ENCODE measurements at places on chromosomes 12 and 14.

DNA sequence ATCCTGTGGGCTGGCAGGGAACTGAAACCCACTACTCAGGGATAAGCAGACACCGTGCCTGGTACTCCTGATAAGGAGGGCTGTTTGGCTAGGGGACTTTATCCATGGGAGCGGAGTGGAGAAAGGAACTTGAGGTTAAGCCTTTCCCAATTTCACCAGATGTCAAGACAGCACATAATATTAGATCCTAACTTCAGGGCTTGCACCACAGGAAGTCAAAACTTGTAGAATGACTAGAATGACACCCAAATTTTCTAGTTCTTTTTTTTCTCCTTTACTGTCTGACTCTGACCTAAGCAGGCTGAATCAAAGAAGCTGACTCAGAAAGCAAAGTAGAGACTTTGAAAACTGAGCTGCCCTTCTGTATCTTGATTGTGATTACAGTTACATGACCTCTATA lies 7.1 kb upstream of the CGRRF1 start:
- DNase-seq = no peak

DNA sequence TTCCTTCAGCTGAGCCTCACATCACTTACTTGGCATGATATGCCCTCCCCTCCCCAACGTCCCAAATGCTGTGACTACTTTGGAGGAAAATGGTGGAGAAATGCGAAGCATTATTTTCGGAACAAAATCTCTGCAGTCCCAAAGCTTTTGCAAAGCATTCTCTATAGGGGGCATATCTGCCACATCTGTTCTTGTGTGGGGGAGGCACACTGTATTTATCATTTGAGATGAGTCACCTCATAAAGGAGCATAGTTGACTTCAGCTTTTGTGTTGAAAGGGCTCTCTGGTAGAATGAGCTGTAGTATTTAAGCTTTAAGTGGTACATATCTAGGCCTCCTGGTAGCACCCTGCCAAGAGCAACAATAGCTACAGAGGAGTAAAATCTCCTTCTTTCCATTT lies 447.5 kb downstream of the ADAMTS20 start:
- DNase-seq = no peak

DNA sequence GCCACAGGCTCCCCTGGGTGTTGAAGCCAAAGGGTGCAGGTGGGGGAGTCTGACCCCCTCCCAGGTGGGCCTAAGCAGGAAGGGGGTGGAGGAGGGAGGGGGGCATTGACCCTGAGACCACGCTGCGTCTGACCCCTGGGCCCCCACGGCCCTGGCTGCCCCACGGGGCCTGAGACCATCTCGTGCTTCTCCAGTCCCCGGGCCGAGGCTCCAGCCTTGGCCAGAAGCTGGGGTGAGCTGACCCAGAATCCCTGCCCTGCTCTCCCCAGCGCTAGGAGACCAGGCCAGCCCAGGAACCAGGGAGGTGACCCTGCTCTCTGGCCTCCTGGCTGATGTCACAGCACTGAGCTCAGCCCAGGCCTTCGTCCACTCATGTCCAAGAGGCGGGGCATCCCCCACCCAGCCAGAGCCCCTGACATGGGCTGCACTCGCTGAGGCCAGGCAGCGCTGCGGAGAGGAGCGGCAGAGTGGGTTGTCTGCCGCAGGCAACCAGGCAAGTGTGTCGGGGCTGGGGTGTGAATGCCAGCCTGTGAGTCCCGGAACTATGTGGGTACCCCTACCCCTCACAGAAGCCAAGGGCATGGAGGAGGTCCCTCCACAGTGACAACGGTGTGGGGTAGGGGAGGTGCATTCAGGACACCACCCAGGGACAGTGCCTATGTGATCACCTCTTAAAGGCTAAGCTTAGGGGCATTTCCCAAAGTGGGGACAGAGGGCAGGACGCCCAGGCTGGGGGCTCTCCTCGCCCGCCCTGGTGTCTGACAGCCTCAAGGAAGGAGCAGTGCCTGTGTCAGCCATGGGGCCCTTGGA lies 6.3 kb downstream of the TRMT61A start:
- DNase-seq = no peak

DNA sequence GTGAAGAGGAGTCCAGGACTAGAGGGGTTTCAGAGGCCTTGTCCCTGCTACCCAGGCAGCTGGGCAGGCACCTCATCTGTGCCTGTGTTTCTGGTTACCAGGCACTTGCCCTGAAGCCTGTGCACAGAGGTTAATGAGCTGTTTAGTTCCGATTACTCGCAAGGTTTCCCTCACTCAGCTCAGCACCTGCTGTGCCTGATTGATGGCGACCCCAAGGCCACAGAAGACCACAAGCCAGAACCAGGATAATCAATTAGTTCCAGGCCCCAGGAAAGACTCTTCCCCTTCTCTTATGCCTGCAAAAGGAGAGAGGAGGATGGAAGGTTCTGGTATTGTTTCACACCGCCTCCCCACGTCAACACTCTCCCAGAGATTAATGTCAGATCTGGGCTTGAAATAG lies 88.8 kb upstream of the NOS1 start:
- DNase-seq = no peak

DNA sequence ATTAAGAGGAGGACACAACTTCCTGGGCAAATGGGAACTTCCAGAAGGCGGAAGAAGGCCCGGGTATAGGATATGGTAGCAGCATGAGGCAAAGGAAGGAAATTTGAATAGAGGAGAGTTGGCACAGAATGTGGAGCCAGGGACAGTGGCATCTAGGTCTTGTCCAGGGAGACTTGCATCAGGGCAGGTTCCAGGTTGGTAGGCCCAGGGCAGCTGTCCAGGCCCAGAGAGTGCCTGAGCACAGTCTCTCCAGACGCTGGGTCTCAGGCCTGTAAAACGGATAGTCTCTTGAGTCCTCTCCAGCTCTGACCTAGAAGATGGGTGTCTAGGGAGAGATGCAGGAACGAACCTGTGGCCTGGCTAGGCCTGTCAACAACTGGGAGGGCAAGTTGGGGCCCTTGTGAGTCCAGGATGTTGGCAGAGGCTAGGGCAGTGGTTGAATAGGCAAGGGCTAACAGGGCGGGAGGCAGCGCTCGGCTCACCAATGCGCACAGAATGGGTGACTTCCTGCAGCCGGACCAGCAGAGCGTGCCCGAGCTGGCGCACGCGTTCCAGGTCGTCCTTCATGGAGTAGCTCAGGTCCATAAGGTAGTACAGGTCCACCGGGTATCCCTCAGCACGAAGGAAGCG lies 9.9 kb downstream of the ITGB7 start:
- DNase-seq = no peak

Measured in renal cortex interstitium (tissue), 15 donors.